ENCODE measurements at places on chromosomes 1 and 21.
A peak's percentile ranks its signal among the peaks of the same experiment; 100 is the strongest.

DNA sequence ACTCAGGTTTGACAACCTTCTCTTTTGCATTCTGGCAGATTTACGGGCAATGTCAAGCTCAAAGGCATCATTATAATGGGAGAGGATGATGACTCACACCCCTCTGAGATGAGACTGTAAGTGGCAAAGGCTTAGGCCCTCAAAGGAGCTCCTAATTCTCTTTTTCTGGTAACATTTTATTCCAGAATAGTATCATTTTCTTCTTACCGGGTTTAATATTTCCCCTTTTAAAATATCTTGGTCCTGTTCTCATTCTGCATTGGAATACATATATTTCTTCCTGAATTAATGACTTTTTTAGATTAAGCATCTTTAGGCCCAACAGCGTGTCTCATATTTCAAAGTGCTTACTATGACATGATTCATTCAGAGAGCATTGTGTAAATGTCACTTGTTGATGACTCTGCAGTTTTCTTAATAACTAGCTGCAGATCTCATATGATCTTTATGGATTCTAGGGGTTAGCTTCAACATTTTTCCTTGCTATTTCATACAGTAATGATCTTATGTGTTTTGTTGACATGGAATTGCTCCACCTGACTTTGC is 1.7 kb downstream of the PITHD1 start:
- no peak for DNase-seq

GRCh38 chr1:211327346-211327921 is 801 bp downstream of the TRAF5 start:
- no peak for DNase-seq

- DNase-seq, result no peak
These were observed 11.0 kb downstream of the HYI start for GRCh38 chr1:43442756-43443155.

- DNase-seq, result peak; percentile 56
These were observed 113.8 kb downstream of the UBR4 start for GRCh38 chr1:19096036-19096833.

DNA sequence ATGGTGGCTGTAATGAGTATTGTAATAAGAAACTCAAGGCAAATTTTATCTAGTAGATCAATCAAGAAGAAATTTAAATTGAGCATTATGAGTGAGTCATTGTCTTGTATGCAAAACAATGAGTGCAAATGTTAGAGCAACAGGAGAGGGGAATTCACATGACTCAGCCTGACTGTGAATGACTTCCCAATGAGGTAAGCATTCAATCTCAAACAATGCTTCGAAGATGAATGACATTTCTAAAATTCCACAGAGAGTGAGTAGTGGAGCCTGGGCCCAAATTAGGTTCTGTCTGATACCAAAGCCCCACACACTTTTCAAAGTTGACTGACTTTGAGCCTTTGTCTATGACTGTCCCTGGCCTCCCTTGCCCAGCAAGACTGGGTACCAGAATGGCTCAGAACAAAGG is 738.0 kb downstream of the PTPRU start:
- DNase-seq, result peak; percentile 44

DNA sequence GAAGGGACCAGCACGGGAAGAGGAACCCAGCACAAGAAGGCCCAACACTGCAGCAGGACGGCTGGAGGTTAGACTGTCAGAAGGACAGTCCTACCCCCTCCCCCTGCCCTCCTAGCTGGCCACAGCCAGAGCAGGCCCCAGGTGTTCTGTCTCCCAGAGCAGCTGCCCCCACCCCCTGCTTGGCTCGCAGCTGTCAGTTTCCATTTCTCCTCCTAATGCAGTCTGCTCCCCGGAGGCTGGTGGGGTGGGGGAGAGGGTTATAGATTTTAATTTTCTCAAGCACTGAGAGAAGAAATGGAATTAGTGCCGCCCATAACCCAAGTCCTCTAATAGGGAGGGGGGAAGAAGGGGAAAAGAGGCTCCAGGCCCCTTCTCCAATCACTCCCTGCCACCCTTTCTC is 13.0 kb upstream of the PEAR1 start:
- no peak for DNase-seq

DNA sequence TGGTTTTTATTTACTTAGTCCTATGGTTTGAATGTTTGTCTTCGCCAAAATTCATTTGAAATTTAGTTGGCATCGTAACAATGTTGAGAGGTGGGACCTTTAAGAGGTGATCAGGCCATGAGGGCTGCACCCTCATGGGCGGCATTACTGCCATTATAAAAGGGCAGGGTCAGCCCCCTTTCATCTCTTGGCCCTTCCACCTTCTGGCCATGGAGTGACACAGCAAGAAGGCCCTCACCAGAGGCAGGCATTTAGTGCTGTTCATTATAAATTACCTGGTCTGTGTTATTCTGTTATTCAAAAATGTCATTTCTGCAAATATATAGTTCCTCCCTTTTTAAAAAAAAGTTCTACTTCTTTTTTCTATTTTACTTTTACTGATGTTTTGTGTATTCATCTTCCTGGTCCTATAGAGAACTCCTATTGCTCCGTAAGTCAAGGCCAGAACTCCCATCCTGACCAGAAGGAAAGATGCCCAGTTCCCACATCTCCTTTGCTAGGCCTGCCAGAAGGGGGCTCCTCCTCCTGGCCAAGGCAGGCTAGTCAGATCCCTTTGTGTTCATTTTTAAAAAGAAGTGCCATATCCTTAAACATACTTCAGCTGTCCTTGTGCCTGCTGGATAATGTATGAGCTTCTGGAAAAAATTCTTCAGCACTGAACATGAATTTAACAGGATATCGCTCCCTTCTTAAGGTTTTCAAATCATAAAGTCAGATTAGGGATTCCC is 10.0 kb upstream of the LBR start:
- no peak for DNase-seq

Data from A549 (cell line).